ENCODE measurements at places on chromosomes 7 and 10.

DNA sequence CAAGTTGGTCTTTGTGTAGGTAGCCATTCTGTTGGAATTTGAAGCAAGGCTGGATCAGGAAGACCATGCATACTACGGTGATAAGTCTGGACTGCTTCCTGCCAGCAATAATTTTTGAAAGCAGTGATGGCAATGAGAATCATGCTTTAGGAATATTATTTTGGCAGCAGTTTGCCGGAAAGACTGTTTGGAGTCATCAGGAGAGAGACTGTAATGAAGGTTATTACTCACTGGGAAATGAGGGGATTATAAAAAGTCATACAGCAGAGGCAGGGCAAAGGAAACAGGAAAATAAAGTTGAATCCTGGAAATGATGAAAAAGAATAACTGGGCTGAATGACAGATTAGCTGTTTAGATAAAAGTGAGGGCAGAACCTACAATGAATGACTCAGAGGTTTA, 1136.8 kb upstream of the AUTS2 start:
- no peak for DNase-seq

DNA sequence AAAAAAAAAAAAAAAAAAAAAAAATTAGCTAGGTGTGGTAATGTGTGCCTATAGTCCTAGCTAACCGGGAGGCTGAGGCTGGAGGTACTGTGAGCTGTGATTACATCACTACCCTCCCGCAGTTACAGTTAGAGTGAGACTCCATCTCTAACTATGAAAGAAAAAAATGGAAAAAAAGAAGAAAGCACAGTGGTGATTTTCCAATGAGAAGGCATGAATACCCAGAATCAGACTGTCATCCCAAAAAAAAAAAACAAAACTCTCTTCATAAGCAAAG, 269.9 kb upstream of the MKLN1 start:
- no peak for DNase-seq

GRCh38 chr7:17530741-17531421, 232.4 kb downstream of the AHR start:
- DNase-seq: no peak

DNA sequence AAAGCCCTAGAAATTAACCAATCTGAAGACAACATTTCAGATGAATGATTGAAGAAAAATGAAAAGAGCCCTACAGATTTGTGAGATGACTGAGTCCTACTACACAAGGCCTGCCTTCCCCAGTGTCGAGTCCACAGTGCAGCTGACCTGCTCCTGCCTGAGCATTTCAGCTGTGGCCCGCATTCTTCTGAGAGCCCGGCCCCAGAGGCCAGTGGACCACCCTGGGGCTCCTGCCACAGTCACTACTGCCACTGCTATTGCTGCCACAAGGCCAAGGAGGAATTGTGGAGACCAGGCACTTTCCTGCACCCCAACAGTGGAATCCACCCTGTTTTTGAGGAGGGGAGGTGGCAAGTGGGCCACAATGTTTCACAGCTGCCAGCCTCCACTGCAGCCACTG, 19.6 kb upstream of the ZNF735 start:
- DNase-seq: no peak

DNA sequence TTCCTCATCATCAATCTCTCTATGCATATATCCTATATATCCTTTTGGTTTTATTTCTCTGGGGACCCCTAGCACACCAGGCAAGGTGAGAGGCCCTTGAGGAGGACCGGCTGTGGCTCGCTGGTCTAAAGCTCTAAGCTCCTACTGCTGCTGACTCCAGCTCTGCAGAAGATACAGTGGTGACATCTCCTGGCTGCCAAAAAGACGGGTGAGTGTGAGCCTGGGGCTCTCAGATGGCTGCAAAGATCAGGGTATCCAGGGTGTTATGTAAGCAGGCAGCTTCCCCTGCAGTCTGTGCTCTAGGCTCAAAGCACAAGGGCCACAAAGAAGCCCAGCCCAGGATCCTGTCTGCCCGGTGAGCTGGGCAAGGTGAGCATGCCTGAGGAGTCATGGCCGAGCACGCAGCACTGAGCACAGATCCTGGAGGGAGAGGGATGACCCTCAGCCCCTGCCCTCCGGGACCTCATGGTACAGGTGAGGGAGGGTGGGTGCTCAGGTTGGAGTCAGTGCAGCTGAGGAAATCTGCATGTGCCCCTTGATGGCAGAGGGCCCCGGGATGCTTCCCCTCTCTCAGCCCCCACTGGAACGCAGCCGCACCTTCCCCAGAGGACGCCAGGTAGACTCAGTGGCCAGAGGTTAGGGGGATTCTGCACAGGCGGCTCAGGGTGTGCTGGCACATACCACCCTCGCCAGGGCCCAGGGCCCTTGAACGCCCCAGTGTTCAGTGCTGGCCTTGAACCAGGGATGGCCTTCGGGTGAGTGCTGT, 95.4 kb upstream of the INSIG1 start:
- no peak for DNase-seq

GRCh38 chr10:32371101-32371500, 24.1 kb upstream of the EPC1 start:
- no peak for DNase-seq

DNA sequence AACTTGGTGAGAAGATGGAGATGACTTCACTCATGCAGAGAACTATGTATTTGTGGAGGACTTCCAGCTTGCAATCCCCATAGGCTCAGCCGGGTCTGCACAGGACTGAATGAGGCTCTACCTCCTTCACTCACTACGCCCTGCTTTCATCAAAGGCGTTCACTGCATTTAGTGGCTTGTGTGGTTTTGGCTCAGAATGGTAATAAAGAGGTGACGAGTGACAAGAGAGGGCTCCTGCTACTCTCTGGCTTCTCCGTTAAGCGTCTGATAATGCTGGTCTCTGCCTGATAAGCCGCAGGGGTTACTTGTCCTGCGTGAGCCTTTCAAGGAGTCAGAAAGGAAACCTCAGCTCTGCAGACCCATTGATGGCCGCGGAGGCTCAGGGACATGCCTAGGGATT, 343.4 kb downstream of the PRPF18 start:
- no peak for DNase-seq

DNA sequence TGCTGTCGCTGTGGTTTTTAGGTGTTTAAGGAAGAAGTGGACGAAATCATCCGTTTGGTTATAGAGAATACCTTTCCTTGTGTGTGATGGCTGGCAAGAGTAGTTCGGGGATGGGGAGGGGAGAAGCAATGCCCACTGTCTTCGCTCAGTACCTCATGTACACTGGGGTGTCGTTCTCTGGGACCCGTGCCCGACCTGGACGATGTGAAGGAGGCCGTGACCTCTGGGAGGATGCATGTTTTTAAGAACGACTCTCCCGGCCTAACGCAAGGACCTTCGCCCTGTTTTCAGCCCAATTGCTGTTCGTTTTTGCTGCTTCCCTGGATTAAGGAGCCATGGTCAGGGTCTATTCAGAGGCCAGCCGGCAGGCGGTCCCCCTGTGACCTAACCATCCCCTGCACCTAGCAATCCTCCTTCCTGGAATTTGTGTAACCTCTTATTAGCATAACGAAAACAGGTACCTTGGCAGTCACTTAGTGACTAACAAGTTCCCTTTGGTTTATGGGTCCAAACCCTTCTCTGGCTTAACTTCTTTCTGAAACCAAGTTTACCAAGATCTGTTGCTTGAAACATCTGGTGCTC, 1.3 kb downstream of the NFE2L3 start:
- no peak for DNase-seq

DNA sequence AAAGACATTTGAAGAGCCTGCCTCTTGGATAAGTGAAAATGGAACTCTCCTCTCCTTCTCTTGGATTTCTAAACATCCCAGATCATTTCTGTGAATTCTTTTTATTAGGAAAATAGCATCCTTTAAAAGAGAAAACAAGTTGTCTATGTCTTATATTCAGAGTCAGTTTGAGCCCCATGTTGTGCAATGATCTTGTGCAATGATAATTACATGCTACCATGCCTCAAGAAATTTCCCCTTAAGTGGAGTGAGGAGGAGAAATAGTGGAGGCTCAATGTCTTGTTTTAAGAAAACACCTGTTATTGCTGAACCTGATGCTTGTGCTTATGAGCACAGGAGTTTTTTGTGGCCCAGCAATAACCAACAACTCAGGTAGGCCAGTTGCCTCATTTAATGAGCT, 103.6 kb downstream of the NPSR1 start:
- DNase-seq: no peak

Data from stimulated activated CD4-positive, alpha-beta T cell treated with anti-CD3 and anti-CD28 coated beads, Interleukin-1b, Interleukin-23, amount 100 ng/mL, for 1 hour (primary cell).